ENCODE measurements at places on chromosomes 7 and 10.

GRCh38 chr10:20535897-20536881 lies 360.9 kb downstream of the NEBL start:
- DNase-seq: no peak

DNA sequence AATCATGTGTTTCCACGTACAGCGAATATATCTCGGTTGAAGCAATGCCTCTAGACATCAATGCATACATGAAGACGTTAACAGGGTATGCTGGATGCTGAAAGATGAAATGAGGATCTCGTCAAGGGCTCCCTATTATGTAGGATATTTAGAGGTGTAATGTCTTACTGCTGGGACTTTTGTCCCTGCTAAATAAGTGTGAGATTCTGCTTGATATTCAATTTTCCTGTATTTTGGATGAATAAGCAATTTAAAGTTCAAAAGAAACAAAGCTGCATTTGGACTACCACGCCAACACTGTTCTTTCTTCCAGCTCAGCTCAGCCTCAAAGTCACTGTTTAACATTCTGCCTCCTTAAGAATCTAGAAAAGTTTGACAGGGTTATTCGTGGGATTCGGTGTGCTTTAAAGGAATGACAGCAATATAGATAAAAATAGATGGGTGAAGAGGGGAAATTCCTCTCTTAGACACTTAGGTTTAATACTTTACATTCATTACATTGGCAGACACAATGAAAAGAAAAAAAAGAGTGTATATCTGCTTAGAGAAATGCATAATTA lies 110.1 kb upstream of the RHEB start:
- no peak for DNase-seq

DNA sequence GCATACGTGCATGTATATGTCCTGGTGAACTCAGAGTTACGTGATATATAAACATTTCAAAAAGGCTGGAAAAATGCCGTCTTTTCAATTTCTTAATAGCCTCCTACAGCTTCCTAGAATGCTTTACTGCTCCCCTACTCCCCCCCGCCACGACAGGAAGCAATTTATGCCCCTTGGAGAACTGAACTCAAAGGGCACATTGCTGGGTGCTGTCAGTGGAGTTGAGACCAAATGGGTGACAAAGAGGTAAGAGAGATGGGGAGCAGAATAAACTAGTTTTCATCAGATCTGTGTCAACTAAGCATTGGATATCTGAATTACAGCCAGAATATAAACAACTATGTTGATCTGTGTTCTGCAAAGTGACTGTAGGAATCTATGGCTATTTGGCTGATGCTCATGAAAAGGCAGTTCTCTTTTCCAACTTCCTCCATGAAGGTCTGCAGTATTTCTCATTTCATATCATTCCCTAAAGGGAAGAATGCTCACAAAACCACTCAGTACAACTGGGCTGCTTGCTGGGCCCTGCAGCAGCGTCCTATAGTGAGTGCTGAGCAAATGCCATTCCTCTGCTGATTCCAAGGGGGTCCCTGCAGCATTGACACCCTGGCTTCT lies 171.3 kb upstream of the HPS1 start:
- no peak for DNase-seq

- DNase-seq: no peak
These were observed 55.4 kb upstream of the MET start for GRCh38 chr7:116616555-116617059.

DNA sequence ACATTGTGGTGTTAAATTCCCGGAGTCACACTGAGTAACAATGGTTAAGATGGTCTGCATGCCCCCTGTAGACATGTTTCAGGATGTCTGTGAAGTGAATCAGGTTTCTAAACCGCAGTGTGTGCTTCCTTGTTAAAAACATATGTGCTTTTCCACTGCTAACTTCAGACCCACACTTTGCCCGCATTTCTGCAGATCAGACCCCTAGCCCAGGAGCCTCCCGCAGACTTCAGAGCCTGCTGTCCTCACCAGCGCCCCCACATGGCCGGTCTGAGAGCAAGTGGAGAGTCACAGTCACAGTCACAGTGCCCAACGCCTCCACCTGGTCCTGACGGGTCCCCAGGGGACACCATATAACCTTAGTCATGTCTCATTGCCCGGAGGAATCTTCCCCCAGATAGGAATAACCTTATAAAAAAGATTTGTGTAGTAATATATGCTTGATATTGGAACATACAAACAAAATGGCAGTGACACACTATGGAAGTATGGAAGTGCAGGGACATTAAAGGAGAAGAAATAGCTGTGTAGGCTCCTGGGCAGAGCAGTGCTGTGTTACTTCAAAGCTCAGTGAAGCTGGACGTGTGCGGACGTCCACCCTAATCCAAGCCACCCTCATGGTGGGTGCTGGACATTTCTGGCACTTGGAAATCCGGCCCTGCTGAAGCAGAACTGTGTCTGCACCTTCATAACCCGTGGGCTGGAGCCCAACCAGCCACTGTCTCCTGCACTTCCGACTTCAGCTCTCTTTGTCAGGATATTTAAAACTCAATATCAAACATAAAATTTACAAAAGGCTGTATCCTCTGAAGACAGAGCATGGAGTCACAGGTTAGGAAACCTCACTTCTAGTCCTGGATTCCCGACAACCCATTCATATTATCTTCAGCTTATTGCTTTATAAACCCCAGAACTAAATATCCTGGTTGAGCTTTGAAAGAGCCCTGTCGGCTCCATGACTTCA lies 29.0 kb downstream of the GSTO2 start:
- no peak for DNase-seq

DNA sequence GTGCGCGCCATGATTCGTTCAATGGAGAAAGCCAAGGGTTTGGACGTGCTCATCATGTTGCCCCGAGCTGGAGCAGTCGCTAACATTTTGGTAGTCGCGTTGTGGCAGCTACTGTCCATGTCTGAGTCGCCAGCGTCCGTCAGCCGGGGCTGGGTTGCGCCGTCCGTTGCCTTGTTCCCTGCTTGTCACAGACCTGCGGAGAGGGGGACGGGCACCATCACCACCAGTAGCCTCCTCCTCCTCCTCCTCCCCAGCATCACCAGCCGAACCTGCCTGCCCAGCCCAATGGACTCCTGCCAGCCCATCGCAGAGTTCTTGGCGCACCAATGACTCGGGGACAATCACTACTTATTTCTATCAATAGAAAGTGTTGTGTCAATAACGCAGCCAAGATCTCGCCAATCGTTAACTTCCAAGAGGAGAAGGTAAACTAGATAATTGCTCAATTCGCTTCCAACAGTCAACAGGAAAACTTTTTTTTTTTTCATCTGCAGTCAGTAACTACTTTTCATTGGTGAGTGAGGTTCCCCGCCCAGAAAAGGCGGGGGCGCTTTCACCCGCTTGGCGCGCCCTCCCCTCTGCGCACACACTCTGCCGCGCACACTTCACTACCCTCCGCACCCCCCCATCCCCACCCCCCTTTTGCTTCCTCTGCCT lies at the start of gene FEZF1:
Gene FEZF1 (minus strand): TSS at position 432 of the 657 bp plus-strand sequence. CDS start 313 bp downstream, at position 119.
- no peak for DNase-seq

DNA sequence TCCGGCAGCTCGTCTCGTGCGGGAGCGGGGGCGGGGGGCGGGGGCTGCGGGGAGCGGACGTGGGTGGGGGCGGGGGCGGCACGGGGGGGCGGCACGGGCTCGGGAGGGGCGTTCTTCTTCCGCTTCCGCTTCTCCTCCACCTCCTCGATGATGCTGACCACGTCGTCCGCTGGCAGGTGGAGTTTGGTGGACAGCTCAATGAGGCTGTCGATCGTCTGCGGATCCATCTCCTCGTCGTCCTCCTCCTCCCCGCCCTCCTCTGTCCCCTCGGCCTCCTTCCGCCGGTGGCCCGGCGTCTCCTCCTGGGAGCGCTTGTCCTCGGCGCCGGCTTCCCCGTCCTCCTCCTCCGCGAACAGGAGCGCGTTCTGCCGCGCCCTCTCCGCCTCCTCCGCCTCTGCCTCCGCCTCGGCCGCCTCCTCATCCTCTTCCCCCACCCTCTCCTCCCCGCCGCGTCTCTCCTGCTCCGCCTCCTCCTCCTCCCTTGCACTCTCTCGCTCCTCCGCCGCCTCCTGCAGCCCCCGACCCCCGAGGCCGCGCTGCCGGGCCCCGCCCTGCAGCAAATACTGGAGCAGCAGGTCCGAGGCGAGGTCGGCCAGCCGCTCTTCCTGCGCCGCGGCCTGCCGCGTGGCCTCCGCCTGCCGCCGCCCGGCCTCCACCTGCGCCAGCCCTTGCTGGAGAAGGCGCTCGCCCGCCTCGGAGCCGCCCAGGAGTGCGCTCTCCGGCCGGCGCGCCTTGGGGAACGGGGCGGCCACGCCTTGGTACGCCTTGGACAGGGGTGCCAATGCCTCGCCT lies 1.9 kb downstream of the VGF start:
- no peak for DNase-seq

- DNase-seq: no peak
These were observed 24.1 kb downstream of the ZNF37A start for GRCh38 chr10:38118072-38118807.

GRCh38 chr10:132421847-132422751 lies 25.1 kb downstream of the PWWP2B start:
- no peak for DNase-seq

GRCh38 chr7:106367018-106367420 lies 82.2 kb upstream of the NAMPT start:
- DNase-seq: no peak

DNA sequence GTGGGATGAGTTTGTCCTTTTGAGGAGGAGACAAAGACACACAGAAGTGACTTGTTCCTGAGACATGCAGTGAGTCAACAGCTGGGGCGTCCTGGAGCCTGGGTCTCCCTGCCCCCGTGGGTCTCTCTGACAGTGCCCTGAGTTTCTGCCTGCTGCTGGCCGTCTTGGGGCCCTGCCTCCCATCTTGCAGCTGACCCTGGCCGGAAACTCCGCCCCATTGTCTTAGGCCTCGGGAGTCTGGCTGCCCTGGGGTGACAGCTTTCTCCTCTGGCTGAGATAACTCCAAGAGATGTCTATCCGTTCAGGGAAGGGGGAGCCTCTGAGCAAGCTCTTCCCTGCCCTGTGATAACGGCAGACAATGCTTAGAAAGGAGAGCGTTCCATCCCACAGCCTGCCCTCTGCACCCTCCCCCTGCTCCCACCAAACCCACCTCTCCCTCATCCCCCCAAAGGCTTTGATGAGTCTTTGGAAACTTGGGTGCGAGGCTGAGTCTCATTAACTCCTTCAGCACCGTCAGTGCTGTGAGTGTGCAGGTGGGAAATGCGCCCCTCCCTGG lies 69.5 kb upstream of the PODXL start:
- DNase-seq: no peak

- no peak for DNase-seq
These were observed 104.3 kb downstream of the TCERG1L start for GRCh38 chr10:131207176-131207575.
